Cardiac fibroblast (primary cell): ENCODE measurements at places on chromosomes 3 and 15.

DNA sequence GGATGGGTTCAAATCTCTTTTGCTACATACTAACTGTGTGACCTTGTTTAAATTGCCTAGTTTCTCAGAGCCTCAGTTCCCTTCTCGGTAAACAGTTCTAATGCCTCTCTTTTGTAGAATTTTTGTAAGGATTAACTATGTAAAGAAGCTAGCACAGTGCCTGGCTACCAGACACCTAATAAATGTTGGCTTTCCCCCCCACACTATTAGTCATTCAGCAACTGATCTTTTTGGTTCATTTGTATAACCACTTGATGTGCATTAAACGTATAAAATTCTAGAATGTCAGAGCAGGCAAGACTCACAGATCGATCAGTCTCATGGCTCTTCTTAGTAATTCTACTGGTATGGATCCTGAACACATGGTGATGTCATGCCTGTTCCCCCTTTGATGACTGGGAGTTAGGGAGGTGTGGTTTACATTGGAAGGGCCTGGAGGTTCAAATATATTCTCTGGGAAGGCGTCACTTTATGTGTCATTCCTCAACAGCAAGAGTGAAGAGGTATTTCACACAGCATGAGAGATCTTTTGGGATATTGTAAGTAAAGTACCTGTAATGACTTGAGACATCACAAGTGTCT lies 6.5 kb downstream of the TAGLN3 start:
- peak; percentile 25 for DNase-seq

GRCh38 chr3:71016178-71016845 lies 567.2 kb downstream of the FOXP1 start:
- peak; percentile 51 for DNase-seq

- DNase-seq: no peak
These were observed 471 bp upstream of the KBTBD8 start for GRCh38 chr3:66997560-66998112.

DNA sequence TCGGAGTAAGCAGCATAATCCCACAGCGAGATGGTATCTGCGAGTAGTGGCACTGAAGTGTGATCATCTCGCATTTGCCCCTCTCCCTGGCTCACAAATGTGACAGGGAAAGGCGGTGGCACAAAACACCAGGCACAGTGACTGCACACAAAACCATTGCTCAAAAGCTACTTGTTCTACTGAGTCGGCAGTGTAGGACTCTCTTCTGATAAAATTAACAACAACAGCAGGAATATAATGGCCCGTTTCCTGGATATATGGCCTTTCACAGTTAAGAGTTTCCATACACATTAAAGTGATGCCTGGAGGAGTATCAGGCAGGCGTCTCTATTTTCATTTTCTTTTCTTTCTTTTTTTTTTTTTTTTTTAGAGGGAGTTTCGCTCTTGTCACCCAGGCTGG lies 69.0 kb downstream of the MYO1E start:
- no peak for DNase-seq

DNA sequence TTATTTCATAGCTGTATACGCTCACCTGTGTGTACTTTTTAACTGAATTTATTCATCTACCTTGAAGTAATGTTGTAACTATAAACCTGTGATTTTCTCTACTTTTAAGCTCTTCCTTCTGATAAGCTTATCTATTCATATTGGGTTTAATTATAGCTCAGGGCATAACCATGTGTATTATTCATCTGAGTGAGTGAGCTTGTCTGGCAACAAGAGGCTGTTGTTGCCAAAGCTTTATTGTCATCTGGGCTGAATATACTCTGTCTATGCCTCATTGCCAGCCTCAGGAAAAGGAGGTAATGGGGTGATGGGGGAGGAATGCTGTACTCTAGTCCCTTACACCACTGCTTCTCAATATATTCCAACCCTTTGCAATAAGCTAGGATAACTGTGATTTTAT lies 292.4 kb downstream of the UBE2E2 start:
- DNase-seq: peak; percentile 64

DNA sequence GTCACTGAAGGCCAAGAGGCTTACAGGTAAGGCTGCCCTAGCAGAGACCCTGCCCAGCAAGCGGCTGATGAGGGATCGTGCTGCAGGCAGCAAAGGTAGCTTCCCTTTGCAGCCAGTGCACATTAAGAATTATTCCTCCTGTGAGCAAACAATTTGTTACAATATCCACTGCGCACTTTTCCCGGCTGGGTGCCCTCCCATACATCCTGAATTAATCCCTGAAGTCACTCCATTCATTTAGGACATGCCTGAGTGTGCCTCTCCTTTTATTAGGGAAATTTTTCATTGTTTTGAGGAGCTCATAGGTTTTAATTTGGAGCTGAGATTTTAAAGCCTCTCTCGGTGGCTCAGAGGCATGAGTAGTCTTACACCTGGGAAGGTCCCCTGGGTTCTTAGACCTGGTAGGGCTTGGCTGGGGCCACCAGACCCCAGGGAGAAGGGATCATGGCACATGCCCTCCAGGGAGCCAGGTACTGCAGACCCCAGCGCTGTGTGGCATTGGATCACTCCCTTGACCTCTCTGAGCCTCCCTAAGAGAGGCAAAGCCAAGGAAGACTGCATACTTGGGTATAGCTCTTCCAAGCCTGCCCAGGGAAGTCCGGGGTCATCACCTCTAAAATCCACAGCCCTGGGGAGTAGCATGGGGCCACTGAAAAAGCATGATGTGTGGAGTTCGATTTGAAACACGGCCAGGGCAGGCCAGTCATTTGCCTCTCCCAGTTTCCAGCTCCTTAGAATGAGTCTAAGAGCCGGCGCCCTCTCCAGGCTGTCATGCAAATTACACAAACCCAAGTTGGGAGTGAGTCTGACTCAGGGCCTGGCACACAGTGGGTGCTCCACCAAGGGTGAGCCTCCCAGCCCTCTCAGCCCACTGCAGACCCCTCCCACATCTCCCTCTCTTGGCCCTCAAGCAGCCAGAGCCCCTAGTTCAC lies 151.9 kb upstream of the LINGO1 start:
- peak; percentile 20 for DNase-seq
